RWPE1 (cell line): ENCODE measurements at places on chromosomes 13 and 19.

DNA sequence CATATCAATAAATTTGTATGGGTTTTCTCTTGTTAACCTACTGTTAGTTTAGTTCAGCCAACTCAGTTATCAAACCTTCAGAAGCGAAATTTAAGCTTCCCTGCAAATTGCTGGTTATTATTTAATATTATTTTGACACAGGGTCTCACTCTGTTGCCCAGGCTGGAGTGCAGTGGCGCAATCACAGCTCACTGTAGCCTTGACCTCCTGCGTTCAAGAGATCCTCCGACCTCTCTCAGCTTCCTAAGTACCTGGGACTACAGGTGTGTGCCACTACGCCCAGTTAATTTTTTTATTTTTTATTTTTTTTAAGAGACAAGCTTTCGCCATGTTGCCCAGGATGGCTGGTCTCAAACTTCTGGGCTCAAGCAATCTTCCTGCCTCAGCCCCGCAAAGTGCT lies 6.2 kb downstream of the CAB39L start:
- DNase-seq = no peak

DNA sequence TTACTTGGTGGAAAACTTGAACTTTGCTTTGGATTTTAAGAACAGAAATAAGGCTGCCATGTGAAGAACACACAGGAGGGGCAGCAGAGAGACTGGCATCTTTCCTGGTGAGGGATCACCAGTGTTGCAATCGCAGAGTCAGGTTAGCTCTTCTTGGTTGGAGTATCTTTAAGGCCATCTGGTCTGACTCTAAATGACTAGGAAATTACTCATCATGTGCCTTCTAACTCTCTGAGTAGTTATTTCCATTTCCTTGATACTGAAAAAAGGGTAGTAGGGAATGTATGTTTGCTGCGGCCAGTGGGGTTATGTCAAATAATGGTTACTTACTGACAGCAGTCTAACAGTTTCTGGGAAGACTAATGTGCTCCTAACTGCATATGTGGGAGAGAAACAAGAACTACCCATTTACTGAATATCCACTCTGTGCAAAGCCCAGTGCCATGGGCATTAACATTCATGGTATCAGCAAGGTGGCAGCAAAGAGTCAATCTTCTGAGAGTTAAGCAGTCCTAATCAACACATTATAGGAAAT lies 122.1 kb downstream of the COG6 start:
- DNase-seq = peak; percentile 59

- no peak for DNase-seq
These were observed 986 bp downstream of the DGKH start for GRCh38 chr13:42049454-42049813.

GRCh38 chr19:30272554-30272953 lies 99.6 kb upstream of the ZNF536 start:
- DNase-seq = no peak

DNA sequence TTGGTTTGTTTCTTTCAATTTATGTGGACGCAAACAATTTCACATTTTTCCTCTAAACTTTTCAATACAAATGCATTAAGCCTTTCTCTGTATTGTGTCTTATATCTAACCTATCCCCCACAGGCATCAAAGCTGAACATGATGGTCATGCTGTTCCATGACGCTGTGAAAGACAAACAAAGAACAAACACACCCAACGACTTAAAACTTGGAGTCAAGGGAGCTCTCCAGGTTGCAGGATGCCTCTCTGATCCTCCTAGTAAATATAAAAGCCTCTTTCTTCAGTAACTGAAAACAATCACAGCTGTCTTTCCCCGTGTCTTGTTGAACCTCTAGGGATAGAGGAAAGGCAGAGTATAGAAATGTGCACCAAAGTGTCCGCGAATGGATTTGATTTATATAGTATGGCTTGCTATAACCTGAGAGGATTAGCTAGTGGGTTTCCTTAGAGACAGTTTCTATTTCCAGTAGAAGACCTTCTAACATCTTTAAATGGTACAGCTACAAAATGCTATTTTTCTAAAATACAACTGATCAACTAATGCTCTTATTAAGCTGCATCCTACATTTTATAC lies 43.1 kb downstream of the PCDH9 start:
- no peak for DNase-seq

- DNase-seq = peak; percentile 38
These were observed 71.4 kb downstream of the ALOX5AP start for GRCh38 chr13:30806784-30807183.

DNA sequence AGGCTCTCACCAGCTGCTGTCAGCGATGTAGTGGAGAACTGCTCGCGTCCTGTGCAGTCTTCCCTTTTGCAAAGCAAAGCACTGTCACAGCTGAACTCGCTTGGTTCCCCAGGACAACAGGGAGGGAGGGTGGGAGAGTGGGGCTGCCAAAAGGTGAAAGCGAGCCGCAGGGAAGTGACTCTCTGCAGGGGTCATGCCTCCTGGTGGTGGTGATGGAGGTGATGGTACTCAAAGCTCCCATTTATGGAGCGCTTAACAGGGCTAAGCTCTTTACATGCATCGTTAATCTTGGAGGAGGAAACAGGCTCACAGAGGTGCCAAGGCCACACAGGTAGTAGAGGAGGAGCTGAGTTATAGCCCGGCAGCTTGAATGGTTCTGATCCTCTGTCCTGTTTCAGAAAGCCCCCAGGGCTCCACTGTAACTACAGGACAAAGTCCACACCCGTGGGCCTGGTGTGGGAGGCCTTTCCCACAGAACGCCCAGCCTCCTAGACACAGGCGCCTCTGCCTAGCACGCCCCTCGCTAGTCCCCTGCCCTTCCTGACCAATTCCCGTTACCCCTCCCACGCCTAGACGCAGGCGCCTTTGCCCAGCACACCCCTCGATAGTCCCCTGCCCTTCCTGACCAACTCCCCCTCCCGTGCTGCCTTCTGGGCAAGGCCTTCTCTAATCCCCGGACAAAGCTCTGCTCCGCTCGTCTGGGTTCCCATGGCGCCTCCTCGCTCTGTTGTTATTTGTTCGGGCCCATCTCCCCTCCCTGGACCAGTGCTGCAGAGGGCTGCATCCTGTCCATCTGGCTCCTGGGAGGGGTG lies 10.7 kb downstream of the PPP1R37 start:
- DNase-seq = no peak

DNA sequence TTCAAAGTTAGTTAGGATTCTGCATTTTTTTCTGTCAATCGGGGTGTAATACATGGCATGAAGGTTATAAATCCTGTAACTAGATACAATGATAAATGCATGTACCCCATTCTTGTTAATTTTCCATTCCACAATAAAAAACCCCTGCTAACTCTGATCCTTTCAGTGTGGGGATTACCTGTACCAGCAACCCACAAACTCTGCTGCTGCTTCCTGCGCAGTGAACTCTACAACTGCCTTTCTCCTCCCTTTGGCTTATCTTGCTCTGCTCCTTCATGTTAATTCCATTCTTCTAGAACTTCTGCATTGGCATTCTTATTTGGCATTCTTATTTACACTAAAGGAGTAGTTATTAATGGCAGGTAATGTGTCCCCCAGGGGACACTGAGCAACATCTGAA lies 273.1 kb downstream of the KLF12 start:
- no peak for DNase-seq

GRCh38 chr13:45879666-45880065 lies 28.1 kb upstream of the SIAH3 start:
- peak; percentile 25 for DNase-seq

- no peak for DNase-seq
These were observed 36.7 kb downstream of the ZNF93 start for GRCh38 chr19:19937403-19937802.

GRCh38 chr19:54339646-54340358 lies 840 bp upstream of the LILRA4 start:
- no peak for DNase-seq

GRCh38 chr19:8610041-8610935 lies at the start of gene ADAMTS10:
TSS of gene ADAMTS10 (minus strand) at chr19:8610715. CDS start at chr19:8605710, 5,005 bp downstream.
- DNase-seq = no peak

DNA sequence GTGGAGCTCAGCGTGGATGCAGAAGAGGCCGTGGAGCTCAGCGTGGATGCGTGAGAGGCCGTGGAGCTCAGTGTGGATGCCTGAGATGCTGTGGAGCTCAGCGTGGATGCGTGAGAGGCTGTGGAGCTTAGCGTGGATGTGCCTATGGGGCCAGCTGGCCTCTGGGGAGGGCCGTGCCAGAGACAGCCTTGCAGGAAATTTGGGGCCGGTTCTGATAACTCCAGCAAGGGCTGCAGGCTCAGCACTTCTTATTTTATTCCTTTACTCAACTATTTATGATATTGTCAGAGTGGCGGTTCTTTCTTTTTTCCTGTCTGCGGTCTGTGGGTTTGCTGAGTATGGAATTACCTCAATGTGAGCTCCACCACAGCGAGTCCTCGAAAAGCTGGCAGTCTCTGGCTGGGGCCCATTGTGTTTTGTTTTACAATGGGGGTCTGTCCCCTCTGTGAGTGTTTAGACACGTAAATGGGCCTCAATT lies 17.8 kb upstream of the TMEM255B start:
- DNase-seq = no peak

- DNase-seq = no peak
These were observed 14.6 kb upstream of the ZNF177 start for GRCh38 chr19:9348253-9348652.
